ENCODE measurements at places on chromosomes 5 and 9.
A peak's percentile ranks its signal among the peaks of the same experiment; 100 is the strongest.

GRCh38 chr9:89454498-89455355 is 43.2 kb downstream of the SEMA4D start:
- no peak for DNase-seq

DNA sequence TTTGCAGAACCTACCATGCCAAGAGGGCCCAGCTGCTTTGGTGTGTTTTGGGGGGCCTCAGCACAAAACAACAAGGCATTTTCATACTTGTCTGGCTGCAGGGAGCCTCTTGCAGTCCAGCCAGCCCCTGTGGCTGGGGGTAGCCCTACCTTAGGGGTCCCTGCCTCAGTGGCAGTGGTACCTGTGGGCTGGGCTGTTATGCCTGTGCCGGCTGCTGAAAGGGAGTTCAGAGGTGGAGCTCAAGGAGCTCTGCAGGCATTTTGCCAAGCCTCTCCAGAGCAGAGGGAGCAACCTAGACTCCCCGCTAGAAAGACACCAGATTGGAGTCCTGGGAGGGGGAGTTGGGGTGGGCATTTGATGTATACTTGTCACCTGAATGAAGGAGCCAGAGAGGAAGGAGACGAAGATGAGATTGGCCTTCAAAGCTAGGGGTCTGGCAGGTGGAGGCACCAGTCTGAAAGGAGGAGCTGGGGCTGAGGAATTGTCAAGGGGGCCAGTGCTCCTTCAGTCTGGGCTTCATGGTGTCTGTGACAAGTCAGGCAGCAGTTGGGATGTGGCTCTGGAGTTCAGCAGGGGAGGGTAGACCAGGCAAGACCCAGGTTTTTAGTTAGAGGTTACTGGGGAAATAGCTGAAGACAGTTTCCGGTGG is 1.5 kb downstream of the SHROOM1 start:
- no peak for DNase-seq

DNA sequence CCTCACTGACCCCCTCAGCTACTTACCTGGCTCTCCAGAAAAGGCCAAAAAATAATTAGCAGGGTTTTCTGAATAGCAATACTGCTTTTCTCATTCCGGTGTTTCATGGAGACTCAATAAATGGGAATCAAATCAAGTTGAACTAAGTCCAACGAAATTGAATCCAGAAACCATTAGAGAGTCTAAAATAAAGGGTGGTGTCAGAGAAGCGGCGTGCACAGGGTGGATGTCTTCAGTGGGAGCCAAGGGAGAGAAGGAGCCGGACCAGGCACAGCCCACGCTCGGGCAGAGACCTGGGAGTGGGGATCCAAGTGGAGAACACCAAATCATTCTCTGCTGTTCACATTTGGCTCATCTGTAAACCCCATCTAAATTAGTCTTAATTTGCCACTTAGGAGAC is 40.2 kb upstream of the WWC1 start:
- DNase-seq = no peak

- no peak for DNase-seq
These were observed 40.3 kb upstream of the TNFAIP8 start for GRCh38 chr5:119315516-119315949.

GRCh38 chr5:44506561-44506960 is 117.3 kb upstream of the FGF10 start:
- no peak for DNase-seq

GRCh38 chr5:69160651-69161050 is 6.3 kb upstream of the CCNB1 start:
- no peak for DNase-seq

- DNase-seq = no peak
These were observed 106.8 kb downstream of the EHMT1 start for GRCh38 chr9:137725598-137725997.

GRCh38 chr5:123044926-123045617 is 8.5 kb upstream of the PPIC start:
- no peak for DNase-seq

GRCh38 chr9:119071636-119072035 is 297.6 kb downstream of the BRINP1 start:
- DNase-seq = no peak

DNA sequence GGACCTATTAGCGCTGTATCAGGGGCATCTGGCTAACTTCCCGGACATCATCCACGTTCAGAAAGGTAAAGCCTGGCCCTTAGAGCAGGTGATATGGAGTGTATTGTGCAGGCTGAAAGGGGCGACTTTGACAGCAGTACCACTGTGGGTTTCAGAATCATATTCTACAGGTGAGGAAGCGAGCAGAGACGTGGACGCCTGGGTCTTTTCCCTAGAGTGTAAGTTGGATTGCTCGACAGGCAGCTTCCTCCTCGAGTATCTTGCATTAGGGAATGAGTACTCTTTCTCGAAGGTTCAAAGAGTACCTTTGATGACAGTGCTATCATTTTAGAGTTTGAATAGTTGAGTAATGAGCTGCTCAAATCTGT is 1.9 kb downstream of the SNX18 start:
- no peak for DNase-seq

- no peak for DNase-seq
These were observed 54.4 kb downstream of the ENTREP1 start for GRCh38 chr9:69379270-69379982.

DNA sequence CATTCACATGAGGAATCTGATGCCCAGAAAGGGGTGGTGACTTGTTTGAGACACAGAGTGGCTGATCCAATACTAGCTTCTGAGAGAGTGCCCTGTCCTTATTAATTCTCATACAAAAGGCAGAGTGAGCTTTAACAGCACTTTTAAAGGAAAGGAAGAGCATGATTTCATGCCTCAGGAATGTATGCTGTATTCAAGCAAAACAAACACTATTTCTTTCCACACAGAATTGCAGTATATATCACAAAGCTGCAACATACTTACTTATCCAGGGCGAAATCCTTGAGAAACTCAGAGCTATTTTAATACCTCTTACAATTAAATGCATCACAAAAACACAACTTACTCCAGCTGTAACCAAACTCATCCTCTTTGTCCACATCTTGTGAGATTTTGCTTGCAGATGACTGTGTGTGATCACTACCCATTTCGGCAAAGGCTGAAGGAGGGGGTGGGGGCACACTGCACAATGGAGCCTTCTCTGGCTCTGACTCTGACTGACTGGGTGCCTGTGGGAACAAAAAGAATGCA is 139.8 kb downstream of the MPDZ start:
- DNase-seq = no peak

DNA sequence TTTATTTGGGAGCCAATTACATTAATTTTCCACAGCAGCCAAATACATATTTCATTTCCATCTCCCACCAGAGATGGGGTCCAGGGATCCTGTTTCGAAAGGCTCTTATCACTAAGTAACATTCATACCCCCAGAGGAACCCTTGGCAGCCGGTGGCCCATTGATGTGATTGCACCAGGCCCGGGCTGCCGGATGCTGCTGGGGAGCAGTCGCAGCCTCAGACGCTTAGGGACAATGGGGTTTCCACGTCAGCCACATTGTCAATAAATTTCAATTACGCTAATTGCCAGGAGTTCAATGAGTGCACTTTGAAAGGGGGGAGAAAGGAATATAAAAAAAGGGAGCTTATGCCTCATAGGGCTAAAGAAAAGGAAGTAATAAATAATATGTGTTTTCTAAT is 478.8 kb upstream of the ADAMTS16 start:
- DNase-seq = no peak

DNA sequence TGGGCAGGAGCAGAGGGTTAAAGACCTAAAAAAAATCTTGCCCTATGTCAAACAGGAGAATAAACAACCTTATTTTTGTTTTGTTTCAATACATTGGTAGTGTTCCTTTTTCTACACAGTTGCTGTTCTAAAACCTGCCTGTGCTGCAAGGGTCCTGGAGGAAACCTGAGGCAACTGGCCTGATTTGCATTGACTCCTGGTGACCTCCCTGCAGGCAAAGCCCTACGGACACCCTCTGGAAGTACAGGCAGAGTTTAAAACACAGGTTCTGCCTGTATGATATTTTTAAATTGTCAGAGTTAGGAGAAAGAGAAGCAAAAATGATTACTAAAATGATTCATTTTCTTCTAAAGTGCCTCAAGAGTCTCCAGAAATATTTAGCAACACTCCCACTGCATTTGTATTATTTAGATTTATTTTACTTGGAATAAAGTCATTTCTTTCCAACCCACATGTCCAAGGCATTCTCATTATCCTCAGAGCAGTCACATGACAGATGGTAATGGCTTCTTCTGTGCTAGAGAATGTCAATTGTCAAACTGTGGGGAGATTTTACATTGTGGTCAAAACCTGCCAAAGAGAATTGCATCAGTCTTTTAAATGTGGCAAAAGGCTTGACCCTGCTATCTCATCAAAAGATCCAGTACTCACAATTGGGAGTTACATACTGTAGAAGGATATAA is 559.6 kb downstream of the CETN3 start:
- no peak for DNase-seq

DNA sequence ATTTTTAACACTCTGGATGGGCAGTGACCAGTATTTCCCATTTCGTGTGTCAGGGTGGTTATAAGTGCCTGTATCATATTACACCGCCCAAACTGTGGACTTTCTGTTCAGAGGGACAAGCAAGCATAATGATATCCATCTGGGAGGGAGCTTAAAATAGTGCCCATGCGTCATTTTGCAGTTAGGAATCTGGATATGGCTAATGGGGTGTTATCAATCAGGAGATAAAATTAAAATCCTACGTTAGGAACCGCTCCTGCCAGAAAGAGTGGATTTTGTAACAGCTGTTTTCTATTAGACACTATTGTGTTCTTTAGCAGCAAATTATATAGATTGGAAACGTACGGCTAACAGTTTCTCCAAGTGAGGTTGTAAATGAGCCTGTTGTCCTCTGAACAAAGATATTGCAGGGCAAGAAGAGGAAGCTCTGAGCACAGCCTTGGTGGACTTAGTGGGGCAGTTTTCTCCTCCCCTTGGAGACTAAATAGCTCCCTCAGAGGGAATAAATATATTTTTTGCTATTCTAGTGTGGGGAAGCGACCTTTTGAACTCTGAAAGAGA is 160.4 kb downstream of the SPATA31D1 start:
- DNase-seq = no peak

DNA sequence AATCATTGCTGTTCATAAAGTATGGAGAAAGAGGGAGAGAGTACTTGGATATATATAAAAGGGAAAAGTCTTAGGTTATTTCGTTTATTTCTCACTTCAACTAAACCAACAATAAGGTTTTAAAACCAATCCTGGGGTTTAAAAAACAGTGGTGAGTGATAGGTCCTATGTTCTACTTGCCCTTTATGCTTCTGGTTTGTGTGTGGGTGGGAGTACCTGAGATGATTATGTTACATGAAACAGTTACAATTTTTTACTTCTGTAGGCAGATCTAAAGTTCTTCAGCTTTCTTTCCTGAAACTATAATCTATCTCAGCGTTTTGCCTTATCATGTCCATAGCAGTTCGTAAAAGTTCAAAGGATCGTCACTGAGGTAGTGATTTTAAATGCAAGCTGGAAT is 49.2 kb downstream of the STX17 start:
- DNase-seq = no peak

DNA sequence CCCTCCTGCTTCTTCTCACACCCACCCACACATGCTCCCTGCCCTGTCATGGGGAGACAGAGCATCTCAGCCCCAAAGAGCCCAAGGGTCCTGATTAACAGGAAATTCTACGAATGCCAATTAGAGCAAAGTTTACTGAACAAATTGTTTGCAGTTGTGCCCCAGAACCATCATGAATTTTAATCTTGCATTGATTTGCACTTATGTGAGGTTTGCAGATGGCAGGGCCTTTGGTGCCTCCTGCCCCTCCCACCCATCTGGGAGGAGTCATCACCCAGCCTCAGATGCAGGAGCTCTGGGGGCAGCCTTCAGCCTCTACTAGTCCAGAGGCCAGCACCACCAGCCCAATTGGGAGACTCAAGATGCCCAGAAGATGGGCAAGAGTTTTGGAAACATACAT is 80.8 kb downstream of the PCDH1 start:
- no peak for DNase-seq

DNA sequence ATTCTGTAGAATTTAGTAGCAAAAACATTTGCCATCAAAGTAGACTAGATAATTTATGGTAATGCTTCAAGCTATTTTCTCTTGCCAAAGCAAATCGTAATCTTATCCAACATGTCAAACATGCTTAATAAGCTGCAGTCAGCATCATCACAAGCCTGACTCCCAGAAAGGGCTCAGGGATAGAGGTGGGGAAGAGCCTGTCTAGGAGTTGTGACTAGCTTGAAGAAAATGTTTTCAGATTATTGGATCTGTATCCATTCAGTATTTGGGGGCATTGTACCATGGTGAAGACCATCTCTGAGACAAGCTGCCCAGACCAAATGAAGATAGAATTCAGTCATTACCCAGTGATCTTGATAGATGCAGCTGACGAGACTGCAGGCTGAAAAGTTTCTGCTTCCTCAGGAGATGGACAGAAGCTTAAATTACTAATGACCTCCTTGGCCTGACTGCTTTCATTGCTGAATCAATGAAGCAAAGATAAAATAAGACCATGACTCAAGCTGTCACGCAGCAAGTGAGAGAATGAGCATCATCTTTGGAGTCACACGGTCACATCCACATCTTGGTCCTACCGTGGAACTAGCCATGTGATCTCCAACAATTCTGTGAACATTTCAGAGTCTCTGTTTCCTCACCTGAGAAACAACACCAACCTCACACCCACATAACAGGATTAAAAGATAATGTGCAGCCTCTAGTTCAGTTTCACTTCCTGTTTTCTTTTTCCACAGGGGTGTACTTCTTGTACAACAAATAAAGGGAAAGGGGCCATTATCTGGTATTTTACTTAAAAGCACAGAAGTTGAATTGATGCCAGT is 9.4 kb downstream of the ERAP2 start:
- DNase-seq = no peak

DNA sequence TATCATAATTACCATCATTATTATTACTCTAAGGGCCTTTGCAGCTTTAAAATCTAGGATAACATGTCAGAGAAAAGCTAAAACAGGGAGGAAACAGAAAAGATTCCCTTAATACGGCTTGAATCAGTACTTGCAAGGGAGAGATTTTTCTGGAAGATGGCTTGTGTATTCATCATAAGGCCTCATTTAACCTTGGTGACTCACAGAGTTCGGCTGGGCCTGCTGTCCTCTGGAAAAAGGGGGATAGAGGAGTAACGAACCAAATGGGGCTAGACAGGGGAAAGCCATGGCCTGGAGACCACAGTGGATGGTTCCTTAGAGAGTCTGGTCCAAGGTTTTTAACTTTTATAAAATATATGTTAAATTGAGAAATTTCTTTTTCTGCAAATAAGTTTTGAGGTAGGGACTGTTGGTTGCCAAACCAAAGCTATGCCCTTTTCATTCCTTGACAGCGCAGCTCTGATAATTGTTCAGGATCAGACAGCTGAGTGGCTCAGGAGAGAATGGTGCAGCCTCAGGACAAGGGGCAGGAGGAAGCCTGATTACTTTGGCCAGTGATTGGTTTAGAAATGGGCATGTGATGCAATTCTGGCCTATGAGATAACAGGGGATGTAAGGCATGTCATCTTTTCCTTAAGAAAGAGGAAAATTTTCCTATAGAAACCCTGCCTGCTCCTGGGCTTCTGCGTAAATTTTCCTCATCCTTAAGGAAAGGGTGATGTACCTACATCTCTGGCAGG is 25.6 kb upstream of the GSN start:
- DNase-seq = no peak

GRCh38 chr5:85140471-85140870 is 755.8 kb upstream of the EDIL3 start:
- no peak for DNase-seq

- peak; percentile 74 for DNase-seq
These were observed 693 bp downstream of the DPYSL3 start for GRCh38 chr5:147509041-147509709.

GRCh38 chr5:100550531-100551051 is 15.4 kb downstream of the FAM174A start:
- no peak for DNase-seq
